ENCODE measurements at places on chromosomes 12 and 14.

DNA sequence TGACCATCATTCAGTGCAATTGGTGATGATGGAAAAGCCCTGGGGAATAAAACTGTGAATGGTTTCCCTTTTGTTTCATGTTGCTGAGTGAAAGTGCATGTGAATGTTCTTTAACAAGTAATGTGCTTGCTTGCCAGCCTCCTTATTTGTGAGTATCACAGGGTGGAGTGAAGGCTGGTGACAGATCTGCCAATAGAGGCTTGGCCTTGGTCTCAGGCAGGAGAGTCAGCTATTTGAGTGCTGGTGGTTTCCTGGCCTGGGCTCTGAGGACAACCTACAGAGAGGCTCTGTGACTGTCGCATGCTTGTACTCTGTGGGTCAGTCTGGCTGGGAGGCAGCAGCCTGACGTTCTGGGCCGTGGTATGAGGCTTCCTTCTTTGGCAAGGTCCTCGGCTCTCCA is 20.7 kb downstream of the KRT85 start:
- DNase-seq = no peak

GRCh38 chr14:44803239-44803905 is 158.4 kb downstream of the KLHL28 start:
- no peak for DNase-seq

DNA sequence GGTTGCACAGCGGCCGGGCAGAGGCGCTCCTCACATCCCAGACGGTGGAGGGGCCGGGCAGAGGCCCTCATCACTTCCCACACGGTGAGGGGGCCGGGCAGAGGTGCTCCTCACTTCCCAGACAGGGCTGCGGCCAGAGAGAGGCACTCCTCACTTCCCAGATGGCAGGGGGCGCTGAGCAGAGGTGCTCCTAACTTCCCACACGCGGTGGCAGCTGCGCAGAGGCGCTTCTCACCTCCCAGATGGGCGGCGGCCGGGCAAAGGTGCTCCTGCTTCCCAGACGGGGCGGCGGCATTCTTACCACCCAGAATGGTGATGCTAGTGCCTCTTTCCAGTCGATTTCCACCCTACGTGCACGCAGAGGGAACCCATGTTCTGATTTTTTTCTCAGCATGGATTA is 304.4 kb downstream of the RGS6 start:
- no peak for DNase-seq

- no peak for DNase-seq
Measured at GRCh38 chr14:95196268-95196667, 38.9 kb upstream of the DICER1 start.

DNA sequence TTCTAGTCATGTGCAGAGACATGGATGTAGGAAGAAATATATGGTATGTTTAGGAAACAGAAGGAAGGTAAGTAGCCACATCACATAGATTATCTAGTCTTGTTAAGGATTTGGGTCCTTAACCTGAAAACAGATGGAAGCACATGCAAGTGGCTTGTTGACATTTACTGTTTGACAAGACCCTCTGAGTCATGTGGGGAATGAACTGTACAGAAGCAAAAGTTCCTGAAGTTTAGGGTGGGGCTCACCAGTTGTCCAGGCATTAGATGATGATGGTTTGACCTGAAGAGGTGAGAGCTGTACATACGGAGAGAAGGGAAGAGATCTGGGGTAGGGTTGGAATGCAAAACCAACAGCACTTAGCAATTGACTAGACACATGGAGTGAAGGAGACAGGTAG is 281.1 kb upstream of the GRIP1 start:
- no peak for DNase-seq

DNA sequence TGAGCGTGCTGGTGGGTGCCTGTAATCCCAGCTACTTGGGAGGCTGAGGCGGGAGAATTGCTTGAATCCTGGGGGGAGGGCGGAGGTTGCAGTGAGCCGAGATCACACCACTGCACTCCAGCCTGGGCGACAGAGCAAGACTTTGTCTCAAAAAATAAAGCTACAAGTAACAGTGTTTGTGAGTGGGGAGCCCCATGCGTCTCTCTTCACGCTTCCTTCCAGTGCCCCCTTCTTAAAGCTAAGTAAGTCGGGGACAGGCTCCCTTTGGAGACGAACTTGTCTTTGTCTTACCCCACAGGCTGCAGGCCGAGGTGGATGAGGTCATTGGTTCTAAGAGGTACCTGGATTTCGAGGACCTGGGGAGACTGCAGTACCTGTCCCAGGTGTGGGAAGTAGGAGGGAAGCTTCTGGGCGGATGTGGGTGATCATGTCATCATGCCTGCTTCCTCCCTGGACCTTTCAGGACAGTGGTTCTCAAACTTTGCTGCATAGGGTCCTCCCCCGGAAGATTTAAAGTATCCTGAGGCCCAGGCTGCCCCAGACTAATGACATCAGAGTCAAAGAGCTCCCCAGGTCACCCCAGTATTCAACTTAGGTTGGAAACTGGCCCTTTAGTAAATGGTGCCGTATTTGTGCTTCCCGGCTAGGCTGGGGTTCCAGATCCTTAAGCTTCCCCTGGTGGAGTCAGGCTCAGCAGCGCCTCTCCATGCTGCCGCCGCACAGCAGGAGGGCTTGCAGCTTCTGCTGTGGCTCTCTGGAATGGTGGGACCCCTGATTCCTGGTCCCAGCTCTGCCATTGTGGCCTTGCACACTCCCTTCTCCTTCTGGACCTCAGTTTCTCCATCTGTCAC is 37.1 kb downstream of the CYP46A1 start:
- DNase-seq = no peak

GRCh38 chr14:95895720-95896119 is 19.1 kb downstream of the TUNAR start:
- peak; percentile 22 for DNase-seq

Measured in stimulated activated CD4-positive, alpha-beta T cell treated with anti-CD3 and anti-CD28 coated beads, Interleukin-1b, Interleukin-23, amount 100 ng/mL, for 48 hours (primary cell).